Activated naive CD8-positive, alpha-beta T cell treated with anti-CD3 and anti-CD28 coated beads for 36 hours (primary cell): ENCODE measurements at places on chromosomes 7 and 10. TPM values are rescaled to one million over a fixed set of nuclear protein-coding genes. Genes with fewer than 3 reads are reported as not detected.

- DNase-seq = no peak
These were observed 117.3 kb upstream of the CDK6 start for GRCh38 chr7:92953657-92954056.

- no peak for DNase-seq
These were observed 14.6 kb downstream of the TWIST1 start for GRCh38 chr7:19102884-19103283.

DNA sequence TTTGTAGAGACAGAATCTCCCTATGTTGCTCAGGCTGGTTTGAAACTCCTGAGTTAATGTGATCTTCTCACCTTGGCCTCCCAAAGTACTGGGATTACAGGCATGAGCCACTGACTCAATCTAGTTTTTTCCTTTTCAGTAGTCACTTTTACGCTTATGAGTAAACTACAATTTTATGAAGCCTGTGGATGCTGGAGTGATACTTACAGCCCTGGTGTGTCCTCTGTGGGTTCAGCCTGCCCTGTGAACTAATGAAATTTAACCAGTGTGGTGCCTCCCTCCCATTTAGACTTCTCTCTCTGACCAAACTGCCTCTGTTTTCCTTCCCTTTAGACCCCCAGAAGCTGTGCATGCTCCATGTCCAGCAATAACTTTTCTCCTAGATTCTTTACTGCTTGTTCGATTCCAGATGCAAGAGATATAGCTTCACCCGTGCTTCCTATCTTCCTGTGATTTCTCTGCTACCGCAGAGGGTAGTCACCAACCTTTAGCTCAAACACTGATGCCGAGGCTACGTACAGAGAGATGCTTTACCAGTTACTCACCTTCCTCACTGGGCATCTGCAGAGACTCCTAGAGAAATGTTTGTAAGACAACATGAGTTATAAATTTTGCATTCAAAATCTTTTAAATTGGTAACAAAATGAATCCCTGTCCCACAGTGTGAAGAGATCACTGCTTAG, 90.8 kb downstream of the KIAA1217 start:
- no peak for DNase-seq

DNA sequence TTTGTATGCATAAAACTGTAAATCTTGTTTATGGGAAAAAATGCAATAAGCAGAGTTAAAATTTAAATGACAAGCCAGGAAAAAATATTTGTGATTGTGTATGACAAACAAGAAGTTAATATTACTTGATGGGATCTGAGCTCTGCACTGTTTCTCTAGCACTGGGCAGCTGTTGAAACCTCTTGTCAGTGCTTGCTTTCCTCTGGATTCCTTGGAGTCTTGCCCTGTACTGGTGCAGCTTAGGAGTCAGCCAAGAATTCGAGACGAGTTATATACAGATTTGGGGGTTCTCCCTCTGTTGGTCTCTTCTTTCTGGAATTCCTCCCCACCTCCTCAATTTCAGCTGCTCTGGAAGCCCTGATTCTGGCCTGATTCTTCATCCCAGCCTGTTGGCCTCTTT, 24.3 kb upstream of the OPN4 start:
- DNase-seq = no peak

Gene ADAM12
- total RNA-seq = 0.08 TPM

Gene ANKRD61
- total RNA-seq = 0.16 TPM

Gene TCAF1
- total RNA-seq = 8.6 TPM

Gene VIM
- 657 TPM for total RNA-seq

Gene SH2D4B
- 0.08 TPM for total RNA-seq
